ENCODE measurements at places on chromosomes 7 and 10.

DNA sequence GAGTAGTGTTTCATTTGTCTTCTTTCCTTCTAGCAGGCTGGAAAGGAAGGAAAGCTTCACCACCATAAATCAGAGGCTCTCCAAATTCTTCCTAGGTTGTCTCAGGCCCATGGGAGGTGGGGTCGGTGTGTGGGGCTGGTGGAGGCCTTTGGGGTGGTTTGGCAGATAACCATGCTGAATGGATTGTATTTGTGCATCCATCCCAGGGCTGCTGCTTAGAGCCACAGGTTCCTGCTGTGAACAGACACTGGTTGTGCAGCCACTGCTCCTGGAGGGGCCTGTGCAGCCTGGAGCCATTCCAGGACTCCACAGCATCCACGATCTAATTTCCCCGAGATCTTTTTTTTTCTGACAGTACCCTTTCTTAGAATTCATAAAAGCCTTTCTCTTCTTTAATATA, 741.8 kb downstream of the SUGCT start:
- no peak for DNase-seq
- no peak overlapping the region for H3K4me3 ChIP-seq
- no peaks in the 10 kb centered on the region for H3K27me3 ChIP-seq
- H3K4me1 ChIP-seq = no peaks in the 10 kb centered on the region
- no peak overlapping the region for H3K27ac ChIP-seq

- DNase-seq = no peak
- peaks cover 3% of the 10 kb centered on the region for H3K4me1 ChIP-seq
- peaks cover 1% of the 10 kb centered on the region for H3K36me3 ChIP-seq
- no peak overlapping the region for H3K4me3 ChIP-seq
Measured at GRCh38 chr7:107165341-107165740, 3.5 kb upstream of the HBP1 start.

- no peaks in the 10 kb centered on the region for H3K36me3 ChIP-seq
- H3K4me3 ChIP-seq = no peak overlapping the region
- no peak overlapping the region for H3K27ac ChIP-seq
- H3K4me1 ChIP-seq = no peaks in the 10 kb centered on the region
- DNase-seq = no peak
- H3K27me3 ChIP-seq = peaks cover 10% of the 10 kb centered on the region
Measured at GRCh38 chr7:28739128-28739527, 219.0 kb downstream of the TRIL start.

GRCh38 chr7:117383483-117384189, 43.7 kb downstream of the ASZ1 start:
- H3K36me3 ChIP-seq = no peaks in the 10 kb centered on the region
- no peak overlapping the region for H3K4me3 ChIP-seq
- no peak for DNase-seq
- H3K4me1 ChIP-seq = no peaks in the 10 kb centered on the region
- H3K27me3 ChIP-seq = no peaks in the 10 kb centered on the region

DNA sequence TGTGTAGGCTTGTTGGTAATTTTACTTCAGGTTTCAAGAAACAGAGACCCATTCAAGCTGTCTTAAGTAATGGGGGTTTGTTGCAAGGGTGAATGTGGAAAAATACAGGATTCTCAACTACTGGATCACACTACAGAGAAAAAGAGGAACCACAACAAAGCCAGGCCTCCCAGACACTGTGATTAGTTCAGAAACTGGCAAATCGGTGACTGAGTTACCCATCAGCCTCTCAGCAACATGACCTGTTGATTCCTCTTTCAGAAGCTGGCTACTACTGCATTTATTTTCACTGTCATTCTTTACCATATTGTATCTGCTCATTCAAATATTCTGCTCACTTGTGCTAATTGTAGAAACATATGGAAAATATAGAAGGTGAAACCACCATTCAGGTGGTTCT, 16.0 kb downstream of the CCDC71L start:
- peaks cover 2% of the 10 kb centered on the region for H3K27me3 ChIP-seq
- H3K36me3 ChIP-seq = no peaks in the 10 kb centered on the region
- H3K27ac ChIP-seq = no peak overlapping the region

GRCh38 chr7:155807789-155808548, 4.3 kb downstream of the SHH start:
- H3K36me3 ChIP-seq = no peaks in the 10 kb centered on the region
- no peak overlapping the region for H3K27ac ChIP-seq
- peaks cover 66% of the 10 kb centered on the region for H3K27me3 ChIP-seq
- H3K4me3 ChIP-seq = no peak overlapping the region

- peaks cover 8% of the 10 kb centered on the region for H3K36me3 ChIP-seq
- no peaks in the 10 kb centered on the region for H3K4me1 ChIP-seq
- H3K4me3 ChIP-seq = no peak overlapping the region
- no peak overlapping the region for H3K27ac ChIP-seq
Measured at GRCh38 chr10:130230611-130231010, 94.4 kb downstream of the GLRX3 start.

DNA sequence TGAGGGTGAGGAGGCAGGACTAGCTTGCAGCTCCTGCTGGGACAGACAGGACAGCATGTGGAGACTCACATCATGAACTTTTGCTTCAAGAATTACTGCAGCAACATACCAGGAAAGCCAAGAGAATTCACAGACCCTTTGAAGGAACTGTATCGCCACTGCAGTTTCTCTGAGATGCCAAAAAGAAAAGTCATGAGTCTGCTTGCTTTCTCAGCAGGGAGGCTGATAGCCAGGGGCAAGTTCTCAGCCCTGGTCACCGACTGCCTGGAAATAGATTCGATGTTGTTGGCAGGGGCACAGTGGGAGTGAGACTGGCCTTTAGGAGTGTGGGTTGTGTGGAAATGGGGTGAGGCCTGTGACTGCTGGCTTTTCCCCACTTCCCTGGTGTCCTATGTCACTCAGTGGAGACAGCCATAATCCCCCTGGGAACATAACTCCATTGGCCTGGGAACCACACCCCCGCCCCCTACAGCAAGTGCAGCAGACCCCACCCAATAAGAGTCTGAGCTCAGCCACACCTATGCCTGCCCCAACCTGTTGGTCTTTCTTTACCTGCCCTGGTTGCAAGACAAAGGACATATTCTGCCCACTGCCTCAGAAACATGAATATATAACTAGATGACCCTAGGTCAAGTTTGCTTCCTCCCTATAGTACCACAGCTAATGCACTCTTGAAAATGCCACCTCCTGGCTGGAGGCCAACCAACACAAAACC, 1.6 kb upstream of the SAMD9 start:
- peaks cover 39% of the 10 kb centered on the region for H3K4me1 ChIP-seq
- DNase-seq = no peak
- peaks cover 11% of the 10 kb centered on the region for H3K36me3 ChIP-seq
- no peak overlapping the region for H3K4me3 ChIP-seq

DNA sequence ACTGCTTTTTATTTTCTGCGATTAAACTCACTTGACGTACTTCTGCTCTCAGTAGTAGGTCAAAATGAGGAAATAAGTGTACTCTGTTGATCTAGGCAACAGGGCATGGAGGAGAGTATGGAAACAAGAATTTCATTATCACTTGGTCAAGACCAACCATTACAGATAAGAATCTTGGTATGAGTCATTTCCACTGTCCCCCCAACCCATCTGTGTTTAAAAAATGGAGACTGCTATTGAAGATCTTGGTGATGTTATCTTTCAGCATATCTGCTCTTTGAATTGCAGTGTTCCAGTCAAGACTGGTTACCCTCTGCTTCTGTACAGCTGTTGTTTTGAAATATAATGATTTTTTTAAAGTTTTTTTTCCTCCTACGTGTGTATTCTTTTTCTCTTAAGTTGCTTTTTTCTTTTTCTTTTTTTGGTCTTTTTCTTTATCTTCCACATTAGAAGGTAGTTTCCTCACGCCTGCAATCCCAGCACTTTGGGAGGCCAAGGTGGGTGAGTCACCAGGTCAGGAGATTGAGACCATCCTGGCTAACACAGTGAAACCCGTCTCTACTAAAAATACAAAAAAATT, 11.7 kb downstream of the STAM start:
- no peak overlapping the region for H3K4me3 ChIP-seq
- peaks cover 27% of the 10 kb centered on the region for H3K36me3 ChIP-seq
- no peak overlapping the region for H3K27ac ChIP-seq
- no peak for DNase-seq
- H3K27me3 ChIP-seq = no peaks in the 10 kb centered on the region

DNA sequence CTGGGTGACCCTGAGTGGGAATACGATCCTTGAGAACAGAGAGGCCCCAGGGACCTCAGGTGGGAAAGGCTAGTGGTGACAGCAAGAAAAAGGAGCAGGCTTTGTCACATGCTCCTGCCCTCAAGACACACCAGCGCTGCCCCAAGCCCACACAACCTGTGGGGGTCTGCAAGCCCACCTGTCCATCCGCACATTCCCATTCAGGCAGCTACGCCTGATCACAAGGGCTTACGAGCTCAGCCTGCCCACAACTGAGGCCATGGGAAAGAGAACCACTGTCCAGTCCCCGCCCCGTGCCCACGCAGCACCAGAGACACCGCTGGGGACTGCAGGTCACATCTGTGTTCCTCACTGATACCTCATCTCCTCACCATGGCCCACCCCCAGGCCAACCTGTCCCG, 26.7 kb downstream of the EBF3 start:
- H3K4me3 ChIP-seq = no peak overlapping the region
- DNase-seq = no peak
- H3K4me1 ChIP-seq = no peaks in the 10 kb centered on the region
- no peak overlapping the region for H3K27ac ChIP-seq

DNA sequence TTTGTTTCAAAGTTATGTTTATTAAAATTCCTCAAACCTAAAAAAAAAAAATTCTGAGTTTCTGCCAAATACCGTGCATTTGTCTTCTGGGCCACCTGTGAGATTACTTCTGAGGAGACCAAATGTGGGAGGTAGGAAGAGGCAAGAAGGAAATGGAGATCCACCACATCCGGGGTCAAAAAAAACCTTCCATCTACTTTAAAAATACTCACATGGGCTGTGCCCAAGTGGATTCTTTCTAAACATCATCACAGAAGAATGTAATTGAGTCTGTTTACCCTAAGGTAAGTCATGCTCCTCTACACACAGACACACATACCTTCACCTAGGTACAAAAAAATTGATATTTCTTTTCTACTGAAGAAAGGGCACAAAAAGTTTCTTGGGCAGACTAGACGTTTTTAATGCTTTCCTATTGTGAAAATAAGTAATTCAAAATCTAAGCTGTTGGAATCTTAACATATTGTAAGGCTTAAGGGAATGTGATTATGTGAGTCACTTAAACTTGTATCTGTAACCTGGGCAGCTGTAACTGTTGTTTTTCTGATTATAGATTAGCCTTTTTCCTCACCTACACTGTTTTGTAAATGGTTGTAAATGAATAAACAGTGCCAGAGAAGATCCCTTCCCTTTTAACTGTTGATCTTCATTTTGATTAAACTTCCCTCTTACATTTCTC, 19.1 kb upstream of the SPOCK2 start:
- peak overlapping the region; percentile 96 for H3K27ac ChIP-seq
- H3K27me3 ChIP-seq = no peaks in the 10 kb centered on the region
- peak overlapping the region; percentile 71 for H3K4me3 ChIP-seq
- peak; percentile 48 for DNase-seq

DNA sequence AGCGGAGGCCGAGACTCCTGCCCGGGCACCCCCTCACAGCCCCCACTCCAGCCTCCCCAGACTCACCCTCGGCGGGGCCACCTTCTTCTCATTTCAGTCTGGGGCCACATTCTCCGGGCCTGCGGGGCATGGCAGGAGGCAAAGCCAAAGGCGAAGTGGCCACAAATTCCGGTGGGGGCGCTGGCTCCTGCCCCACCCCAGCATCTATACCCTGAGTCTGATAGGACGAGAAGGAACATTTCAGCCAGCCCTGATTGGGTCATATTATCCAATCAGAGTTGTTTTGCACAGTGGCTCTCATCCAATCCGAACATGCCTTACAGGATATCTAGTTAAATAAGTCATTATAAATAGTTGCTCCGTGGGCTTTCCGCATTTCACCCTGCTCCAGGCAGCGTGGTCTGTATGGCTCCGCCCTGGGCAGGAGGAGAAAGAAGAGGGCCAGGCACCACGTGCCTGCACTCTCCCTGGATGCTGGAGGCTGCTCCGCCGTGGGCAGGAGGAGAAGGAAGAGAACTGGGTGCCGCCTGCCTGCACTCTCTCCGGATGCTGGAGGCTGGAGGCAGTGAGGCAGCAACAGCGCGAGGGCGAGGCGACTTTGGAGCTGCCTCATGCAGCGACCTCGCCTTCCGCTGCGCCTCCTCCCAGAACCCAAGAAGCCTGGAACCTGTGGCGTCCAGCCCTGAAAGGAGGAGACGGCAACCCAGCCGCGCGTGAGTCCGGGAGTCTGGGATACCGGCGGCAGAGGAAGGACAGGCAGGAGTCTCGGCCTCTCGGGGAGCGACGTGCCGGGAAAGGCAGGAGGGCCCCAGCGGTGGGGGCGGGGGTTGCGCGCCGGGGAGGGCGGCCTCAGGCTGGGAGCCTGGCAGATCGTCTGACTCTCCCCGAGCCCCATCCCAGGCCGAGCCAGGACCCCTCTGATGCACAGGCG, 162.9 kb downstream of the ZNF33B start:
- H3K4me3 ChIP-seq = no peak overlapping the region
- DNase-seq = no peak
- H3K4me1 ChIP-seq = peaks cover 5% of the 10 kb centered on the region
- H3K36me3 ChIP-seq = no peaks in the 10 kb centered on the region

DNA sequence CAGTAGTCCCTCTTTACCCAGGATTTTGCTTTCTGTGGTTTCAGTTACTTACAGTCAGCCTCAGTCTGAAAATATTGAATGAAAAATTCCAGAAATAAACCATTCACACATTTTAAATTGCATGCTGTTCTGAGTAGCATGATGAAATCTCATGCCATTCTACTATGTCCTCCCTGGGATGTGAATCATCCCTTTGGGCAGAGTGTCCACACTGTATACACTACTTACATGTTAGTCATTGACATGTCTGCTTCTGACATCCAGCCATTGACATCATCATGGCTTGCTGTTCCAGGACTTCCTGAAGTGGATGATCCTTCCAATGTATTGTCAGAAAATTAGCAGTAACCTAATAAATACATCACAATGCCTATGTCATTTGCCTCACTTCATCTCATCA, 34.6 kb upstream of the MALRD1 start:
- no peak for DNase-seq
- H3K27ac ChIP-seq = no peak overlapping the region
- no peaks in the 10 kb centered on the region for H3K27me3 ChIP-seq
- H3K4me3 ChIP-seq = no peak overlapping the region
